ENCODE measurements at places on chromosomes 4 and X.
A peak's percentile ranks its signal among the peaks of the same experiment; 100 is the strongest.

GRCh38 chr4:130029442-130029841 lies 933.5 kb downstream of the C4orf33 start:
- no peak for DNase-seq

DNA sequence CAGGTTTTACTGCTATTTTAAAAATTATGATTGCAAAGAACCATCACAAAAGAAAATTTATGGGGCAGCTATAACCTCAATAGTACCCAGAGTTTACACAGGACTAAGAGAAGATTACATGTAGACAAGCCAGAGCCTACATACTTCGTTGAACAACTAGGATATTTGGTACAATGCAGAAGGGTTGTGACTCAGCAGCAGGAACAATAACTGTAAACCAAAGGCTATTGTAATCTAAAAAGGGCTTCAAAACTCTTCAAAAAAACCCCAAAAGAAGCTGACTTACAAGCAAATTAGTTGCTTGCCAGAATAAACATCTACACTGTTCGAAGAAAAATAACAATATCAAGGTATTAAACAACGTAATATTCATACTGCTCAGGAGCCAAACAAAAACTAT lies 618.0 kb downstream of the STPG2 start:
- DNase-seq = no peak

GRCh38 chr4:83152746-83153145 lies 38.2 kb upstream of the PLAC8 start:
- DNase-seq = no peak

- peak; percentile 51 for DNase-seq
Measured at GRCh38 chrX:119410027-119410819, 11.1 kb downstream of the SLC25A43 start.

GRCh38 chr4:142595222-142595871 lies 250.8 kb downstream of the INPP4B start:
- DNase-seq = no peak

GRCh38 chr4:99324979-99325378 lies 3.8 kb upstream of the ADH1B start:
- no peak for DNase-seq

GRCh38 chrX:94058728-94059382 lies 384.8 kb downstream of the FAM133A start:
- DNase-seq = peak; percentile 4

DNA sequence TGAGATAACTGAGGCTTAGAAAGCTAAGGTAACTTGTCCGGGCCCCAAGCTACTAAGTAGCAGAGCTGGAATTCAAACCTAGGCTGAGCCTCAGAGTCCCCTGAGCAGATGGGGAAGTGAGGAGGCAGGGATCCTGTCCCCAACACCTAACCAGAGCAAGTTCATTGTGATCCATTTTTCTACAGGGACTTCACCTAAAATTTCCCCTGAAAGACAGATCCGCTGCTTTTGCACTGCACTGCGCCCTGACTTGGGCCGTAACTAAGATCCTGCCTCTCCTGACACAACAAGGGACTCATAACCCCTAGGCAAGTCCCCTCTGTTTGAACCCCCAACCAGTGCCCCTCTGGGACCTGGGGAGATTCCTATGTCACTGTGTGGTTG lies 25.6 kb upstream of the MTM1 start:
- DNase-seq = no peak

DNA sequence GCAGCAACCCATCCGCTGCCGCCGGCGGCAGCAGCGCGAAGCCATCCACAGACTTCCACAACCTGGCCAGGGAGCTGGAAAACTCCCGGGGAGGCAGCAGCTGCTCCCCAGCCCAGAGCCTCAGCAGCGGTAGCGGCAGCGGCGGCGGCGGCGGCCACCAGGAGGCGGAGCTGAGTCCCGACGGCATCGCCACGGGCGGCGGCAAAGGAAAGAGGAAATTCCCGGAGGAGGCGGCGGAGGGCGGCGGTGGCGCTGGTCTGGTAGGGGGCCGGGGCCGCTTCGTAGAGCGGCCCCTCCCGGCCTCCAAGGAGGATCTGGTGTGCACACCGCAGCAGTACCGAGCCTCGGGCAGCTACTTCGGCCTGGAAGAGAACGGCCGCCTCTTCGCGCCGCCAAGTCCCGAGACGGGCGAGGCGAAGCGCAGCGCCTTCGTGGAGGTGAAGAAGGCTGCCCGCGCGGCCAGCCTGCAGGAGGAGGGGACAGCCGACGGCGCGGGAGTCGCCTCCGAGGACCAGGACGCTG lies 4.9 kb downstream of the PRDM8 start:
- DNase-seq = no peak

DNA sequence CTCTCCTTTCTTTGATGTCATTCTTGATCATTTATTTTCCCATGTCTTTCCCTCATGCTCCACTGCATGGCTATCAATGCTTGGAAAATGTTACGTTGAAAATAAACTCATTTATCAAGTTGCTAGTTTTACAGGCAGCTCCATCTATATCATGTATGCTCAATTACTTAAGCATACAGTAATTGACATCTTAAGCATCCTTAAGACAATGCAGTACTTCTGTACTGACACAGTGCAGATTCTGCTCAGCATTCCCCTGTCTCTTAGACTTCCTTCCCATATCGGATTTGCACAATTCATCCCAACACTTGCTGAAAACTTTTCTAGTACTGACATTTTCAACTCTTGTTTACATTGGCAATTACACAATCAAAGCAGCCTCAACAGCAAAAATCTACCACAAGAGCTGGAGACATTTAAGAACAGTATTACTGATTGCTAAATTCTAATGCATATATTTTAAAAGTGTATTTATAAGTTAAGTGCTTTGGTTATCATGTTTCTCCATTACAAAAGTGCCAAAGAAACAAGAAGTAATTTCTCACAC lies 165.6 kb downstream of the ATP10D start:
- DNase-seq = no peak

- no peak for DNase-seq
Measured at GRCh38 chr4:138972956-138973801, 42.4 kb upstream of the NOCT start.

- DNase-seq = no peak
Measured at GRCh38 chr4:175146799-175147198, 228.6 kb downstream of the ADAM29 start.

DNA sequence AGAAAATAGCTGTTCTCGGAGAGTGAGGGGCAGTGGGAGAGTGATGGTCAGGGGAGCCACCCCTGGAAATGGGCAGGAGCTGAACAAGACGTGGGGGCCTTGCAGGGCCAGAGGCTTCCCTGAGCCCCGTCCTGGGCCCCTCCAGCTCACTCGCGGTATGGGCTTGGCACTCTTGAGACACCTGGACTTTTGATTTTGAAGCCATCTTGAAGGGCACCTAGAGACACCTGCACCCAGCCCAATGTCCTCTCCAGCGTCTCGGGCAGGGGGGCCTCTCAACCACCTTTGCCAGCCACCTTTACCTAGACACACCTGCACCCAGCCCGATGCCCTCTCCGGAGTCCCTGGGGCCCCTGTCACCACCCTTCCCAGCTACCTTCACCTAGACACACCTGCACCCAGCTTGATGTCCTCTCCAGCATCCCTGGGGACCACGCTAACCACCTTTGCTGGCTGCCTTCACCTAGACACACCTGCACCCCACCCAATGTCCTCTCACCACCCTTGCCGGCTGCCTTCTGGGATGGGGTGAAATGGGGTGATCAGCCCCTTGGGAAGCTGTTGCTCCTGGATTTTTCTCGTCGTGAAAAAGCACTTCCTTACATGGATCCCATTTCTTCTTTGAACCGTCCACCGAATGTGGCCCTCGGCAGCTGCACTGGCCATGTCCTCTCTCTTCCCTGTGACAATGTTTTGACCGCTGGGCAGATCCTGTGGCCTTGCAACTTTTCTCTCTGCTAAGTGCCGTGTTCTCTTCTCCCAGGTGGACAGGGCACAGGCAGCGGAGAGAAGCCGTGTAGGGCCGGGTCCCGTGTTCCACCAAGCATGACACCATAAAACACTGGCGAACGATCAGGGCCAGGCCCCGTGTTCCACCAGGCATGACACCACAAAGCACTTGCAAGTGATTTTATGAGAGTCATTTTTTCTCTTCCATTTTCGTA lies 47.5 kb downstream of the CPZ start:
- DNase-seq = no peak

DNA sequence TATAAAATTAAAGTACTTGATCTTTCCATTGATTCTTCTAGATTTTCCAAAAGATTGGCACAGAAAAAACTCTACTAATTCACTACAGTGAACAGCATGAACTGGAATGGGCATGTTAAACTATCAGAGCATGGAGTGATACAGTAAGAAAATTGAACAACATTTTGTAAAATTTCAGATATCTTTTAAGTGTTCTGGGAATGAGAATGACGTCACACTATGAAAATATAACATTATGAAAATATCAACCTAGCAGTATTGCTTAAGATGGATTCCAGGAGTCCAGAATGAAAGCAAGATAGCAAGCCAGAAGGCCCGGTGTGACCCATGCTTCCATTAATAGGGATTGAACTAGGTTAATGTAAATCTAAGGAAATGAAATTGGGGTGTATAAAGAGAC lies 319.9 kb downstream of the GABRG1 start:
- DNase-seq = no peak

DNA sequence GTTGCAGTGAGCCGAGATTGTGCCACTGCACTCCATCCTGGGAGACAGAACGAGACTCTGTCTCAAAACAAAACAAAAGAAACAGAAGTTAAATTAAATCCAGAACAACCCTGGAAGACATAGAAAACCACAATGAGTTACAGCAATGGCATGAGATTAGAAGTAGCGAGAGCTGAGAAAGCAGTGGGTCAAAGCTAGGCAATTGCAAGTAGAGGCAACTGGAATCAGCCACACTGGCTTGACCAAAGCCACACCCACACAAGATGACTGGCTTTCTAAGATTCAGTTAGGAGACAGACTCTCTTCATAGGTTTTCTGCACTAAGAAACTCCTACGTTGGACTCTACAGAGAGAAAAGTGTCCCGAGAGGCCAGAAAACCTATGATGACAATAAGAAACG lies 443.0 kb downstream of the GPM6A start:
- DNase-seq = no peak

- DNase-seq = no peak
Measured at GRCh38 chrX:83185887-83186286, 322.2 kb upstream of the POU3F4 start.

GRCh38 chr4:76758290-76758882 lies 139.6 kb downstream of the SOWAHB start:
- no peak for DNase-seq

DNA sequence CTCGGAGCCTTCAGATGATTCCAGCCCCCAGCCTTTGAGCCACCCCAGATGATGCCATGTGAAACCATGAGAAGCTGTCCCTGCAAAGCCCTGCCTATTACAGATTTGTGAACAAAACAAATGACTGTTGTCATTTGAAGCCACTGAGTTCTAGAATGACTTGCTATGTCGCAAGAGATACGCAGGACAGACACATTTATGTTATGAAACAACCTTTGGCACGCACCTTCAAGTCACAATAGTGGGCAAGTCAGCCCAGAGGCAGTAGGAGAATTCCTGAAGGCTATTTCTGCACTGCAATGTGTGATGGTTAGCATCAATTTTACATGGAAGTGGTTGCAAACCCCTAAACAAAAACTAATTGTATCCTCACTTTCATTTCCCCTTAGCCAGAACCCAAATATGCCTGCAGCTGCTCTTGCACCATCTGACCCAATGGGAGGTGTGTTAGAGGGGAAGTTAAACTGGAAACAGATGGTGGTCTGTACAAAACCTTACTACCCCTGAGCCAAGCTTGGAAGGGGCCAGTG lies 174.4 kb upstream of the ATP6AP2 start:
- no peak for DNase-seq

DNA sequence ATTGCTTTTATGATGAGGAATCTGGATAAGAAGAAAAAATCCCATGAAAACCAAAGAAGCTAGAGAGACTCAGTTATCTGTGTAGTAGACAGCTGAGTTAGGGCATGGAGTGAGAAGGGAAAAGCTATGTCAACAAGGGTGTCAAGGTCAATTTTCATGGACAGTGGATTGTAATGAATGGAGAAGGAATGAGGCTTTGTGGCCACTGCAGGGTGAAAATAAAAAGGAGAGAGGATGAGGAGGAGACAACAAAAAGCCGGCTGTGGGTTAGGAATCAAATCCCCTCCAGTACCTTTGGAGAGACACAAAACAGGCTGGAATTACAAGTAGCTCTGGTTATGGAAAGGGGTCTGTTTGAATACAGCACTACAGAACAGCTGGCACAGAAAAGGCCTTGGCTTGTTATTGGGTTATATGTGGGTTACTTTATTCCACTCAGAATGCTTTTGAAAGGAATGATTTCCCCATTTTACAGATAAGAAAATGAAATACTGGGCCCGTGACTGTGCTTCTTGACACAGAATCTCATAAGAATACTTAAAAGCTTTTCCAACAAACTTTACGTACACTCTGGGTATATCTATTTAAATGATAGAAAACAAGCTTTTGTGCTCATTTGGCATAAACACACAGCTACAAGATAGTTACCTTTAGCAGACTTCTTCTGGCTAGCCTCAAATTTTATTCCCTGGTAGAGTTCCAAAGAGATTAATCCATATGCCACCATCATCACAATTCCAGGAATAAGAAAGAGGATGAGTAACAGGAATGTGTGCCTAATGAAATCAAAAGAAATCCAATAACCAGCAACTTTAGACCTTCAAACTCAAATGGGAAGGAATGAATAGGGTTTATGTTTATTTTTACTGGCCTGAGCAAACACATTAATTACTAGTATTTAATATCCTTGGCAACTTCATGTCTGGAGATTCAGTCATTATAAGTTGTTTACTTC lies 7.5 kb downstream of the CCKAR start:
- DNase-seq = no peak

- DNase-seq = no peak
Measured at GRCh38 chr4:14864365-14865030, 137.8 kb upstream of the CPEB2 start.

DNA sequence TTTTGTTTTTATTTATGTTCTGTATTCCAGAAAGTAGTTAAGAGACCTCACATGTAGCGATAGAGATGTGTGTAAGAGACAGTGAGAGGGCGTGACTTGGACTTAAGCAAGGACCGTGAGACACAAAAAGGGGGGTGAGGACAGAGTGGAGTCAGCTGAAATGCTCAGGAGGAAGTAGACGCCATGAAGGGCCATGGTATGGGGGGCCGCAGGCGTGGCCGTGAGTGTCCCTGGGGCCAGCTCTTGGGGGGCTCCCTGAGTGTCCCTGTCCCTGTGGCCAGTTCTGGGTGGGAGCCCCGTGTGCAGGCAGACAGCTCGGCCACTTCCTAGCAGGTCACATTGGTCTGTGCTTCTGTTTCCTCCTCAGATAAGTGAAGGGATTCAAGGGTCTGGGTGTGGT lies 23.0 kb upstream of the MSANTD1 start:
- DNase-seq = no peak

DNA sequence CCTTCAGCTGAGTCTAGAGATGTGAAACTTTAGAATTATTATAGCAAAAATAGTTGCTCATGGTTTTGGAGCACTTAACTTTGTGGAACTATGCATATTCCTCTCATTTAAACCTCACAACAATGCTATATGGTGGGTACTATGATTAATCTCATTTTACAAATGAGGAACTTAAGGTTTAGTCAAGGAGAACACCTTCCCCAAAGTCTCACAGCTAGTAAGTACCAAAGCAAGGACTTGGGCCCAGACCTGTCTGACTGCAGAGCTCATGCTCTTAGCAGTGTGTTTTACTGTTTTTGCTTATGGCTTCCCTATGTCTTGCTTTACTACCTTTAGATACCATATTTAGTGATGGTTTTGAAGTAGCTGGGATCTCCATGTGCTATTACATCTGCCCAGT lies 5.1 kb downstream of the UBE2A start:
- no peak for DNase-seq
